Mesendoderm (in vitro differentiated cells): ENCODE measurements at places on chromosomes 16 and 17.

DNA sequence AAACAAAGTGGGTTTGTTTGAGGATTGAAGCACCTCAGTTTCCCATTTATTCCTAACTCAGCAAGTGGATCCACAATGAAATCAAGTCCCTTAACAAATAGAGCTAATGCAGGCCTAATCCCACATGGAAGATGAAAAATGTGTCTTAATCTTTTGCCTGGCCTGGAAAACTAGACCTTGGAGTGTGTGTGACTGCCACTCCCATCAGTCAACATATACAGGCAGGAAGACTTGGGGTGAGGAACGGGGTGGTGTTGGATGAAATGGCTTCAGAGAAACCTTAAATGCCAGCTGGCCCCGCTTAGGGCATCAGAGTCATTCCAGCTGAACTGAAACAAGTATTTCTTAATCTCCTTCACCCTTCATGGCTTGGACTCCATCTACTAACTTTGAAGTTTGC lies 269.5 kb downstream of the MAF start:
- peaks cover 4% of the 10 kb centered on the region for H3K4me1 ChIP-seq
- no peak overlapping the region for H3K27ac ChIP-seq
- no peak for DNase-seq
- no peaks in the 10 kb centered on the region for H3K27me3 ChIP-seq
- no peak overlapping the region for H3K4me3 ChIP-seq

- no peaks in the 10 kb centered on the region for H3K36me3 ChIP-seq
- H3K4me3 ChIP-seq, result no peak overlapping the region
- H3K27me3 ChIP-seq, result no peaks in the 10 kb centered on the region
Measured at GRCh38 chr17:29560316-29560715, 6.5 kb downstream of the ABHD15 start.

GRCh38 chr16:67549936-67550335 lies 12.4 kb upstream of the CTCF start:
- DNase-seq, result no peak
- H3K4me3 ChIP-seq, result no peak overlapping the region
- H3K27ac ChIP-seq, result no peak overlapping the region
- no peaks in the 10 kb centered on the region for H3K36me3 ChIP-seq

DNA sequence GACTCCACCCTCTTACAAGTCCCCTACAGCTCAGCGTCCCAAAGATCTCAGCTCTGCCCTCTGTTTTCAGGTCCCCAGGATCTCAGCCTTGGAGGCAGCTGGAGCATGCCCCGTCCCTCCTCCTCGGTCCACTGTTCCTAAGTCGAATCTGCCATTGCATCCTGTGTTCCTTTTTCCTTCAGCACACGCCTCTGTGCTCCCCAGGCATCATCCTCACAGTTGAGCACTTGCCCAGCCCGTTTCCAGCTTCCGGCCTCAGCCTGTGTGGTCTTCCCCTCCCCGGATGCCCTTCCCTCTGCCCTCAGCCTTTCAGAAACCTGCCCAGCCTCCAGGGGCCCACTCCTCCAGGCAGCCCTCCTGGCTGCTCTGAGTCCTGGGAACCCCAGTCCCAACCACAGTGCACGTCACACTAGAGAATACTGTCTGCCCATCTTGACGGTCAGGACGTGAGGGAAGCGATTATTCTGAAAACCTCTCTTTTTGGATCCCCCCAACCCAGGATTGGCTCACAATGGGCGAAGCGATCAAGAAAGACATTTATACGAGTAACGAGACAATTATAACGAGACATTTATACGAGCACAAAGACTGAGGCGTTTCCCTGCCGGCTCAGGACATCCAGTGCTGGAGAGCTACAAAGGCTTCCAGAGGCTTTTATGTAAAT lies 41.4 kb downstream of the RPH3AL start:
- no peaks in the 10 kb centered on the region for H3K27me3 ChIP-seq
- H3K27ac ChIP-seq, result no peak overlapping the region
- no peaks in the 10 kb centered on the region for H3K4me1 ChIP-seq
- H3K4me3 ChIP-seq, result no peak overlapping the region
- no peak for DNase-seq
- no peaks in the 10 kb centered on the region for H3K36me3 ChIP-seq

GRCh38 chr17:28545787-28546415 lies 6.5 kb downstream of the UNC119 start:
- H3K4me1 ChIP-seq, result no peaks in the 10 kb centered on the region
- no peaks in the 10 kb centered on the region for H3K27me3 ChIP-seq
- no peak for DNase-seq

GRCh38 chr17:37662353-37662752 lies 19.1 kb upstream of the DDX52 start:
- no peak for DNase-seq
- no peaks in the 10 kb centered on the region for H3K4me1 ChIP-seq
- no peak overlapping the region for H3K27ac ChIP-seq
- H3K4me3 ChIP-seq, result no peak overlapping the region
- H3K36me3 ChIP-seq, result no peaks in the 10 kb centered on the region
- no peaks in the 10 kb centered on the region for H3K27me3 ChIP-seq

GRCh38 chr17:83041305-83041704 lies 38.1 kb upstream of the METRNL start:
- no peak overlapping the region for H3K4me3 ChIP-seq
- no peak for DNase-seq
- H3K27ac ChIP-seq, result no peak overlapping the region

DNA sequence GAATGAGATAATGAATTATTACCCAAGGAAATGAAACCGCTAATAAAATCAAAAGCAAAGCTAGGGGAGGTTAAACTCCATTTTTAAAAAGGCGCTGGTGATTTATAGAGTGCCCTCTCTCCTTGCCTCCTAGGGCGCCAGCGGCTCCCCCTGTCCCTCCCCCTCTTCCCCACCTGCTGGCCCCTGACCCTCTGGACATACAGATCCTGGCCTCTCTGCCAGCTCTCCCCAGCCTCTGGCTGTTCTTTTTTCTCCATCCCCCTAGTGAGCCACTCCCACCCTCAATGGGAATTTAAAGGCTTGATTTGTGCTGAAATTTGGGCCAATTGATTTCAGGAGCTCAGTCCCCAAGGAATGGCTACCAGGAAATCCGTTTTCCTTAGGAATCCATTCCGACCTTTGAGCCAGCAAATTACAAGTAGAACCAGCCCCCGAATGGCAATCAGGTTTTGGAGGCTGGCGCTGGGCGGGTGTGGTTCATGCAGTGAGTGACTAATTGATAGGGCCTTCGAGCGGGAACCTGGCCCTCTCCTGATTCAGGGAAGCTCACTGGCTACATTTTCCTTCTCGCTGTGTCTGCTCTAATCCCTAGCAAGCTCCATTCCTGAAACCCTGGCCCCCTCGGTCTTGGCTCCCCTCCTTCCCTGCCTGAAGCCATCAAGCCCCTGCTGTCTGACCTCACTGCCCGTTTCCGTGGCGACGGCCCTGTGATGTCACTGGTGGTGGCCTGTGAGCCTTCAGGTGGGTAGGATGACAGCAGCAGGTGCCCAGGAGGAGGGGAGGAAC lies 141.9 kb upstream of the SDK2 start:
- H3K36me3 ChIP-seq, result no peaks in the 10 kb centered on the region
- no peaks in the 10 kb centered on the region for H3K27me3 ChIP-seq
- H3K4me1 ChIP-seq, result peaks cover 1% of the 10 kb centered on the region
- no peak overlapping the region for H3K27ac ChIP-seq
- no peak overlapping the region for H3K4me3 ChIP-seq

- H3K27me3 ChIP-seq, result no peaks in the 10 kb centered on the region
- no peak overlapping the region for H3K27ac ChIP-seq
- H3K36me3 ChIP-seq, result no peaks in the 10 kb centered on the region
- H3K4me1 ChIP-seq, result peaks cover 3% of the 10 kb centered on the region
- no peak for DNase-seq
Measured at GRCh38 chr17:21365016-21365415, 11.1 kb upstream of the KCNJ12 start.

DNA sequence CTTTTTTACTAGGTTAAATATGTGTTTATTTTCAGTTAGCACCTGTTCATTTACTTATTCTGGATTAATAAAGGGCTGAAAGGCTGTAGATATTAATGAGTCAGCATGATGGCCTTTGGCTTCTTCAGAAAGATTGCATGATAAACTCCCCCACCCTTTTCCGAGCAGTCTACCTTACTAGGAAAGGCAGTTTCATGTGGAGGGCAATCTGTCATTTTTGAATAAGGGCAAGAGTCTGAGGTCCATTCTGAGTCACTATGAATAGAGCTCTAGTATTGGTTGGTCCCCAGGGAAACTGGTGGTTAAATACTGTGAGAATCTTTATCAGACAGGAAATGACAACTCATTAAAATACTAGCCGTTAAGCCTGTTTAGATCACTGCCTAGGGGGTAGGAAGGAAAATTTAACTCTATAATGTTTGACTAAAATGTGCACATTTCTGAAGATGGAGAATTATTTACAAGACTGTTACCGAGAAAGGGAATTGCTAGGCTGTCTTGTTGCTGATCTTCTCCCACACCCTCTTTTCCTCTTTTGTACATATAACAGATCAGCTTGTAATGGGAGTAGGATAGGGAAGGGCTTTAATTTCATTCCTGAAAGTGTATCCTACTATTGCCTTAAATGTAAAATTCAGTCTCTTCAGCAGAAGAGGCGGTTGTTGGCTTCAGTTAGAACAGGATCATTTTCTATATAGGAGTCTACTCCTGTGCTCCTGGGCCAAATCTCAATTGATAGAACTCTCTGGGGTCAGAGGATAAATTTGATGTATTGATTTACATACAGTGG lies 63.3 kb downstream of the TUBD1 start:
- peak overlapping the region; percentile 63 for H3K27ac ChIP-seq
- no peak overlapping the region for H3K4me3 ChIP-seq
- H3K27me3 ChIP-seq, result no peaks in the 10 kb centered on the region
- no peaks in the 10 kb centered on the region for H3K36me3 ChIP-seq
- H3K4me1 ChIP-seq, result peaks cover 5% of the 10 kb centered on the region
